Chondrocyte (in vitro differentiated cells): ENCODE measurements at places on chromosomes 12 and 14. TPM values are rescaled to one million over a fixed set of nuclear protein-coding genes. Genes with fewer than 3 reads are reported as not detected.
A peak's percentile ranks its signal among the peaks of the same experiment; 100 is the strongest.

SAV1 gene
- total RNA-seq: 25.1 to 29.6 TPM (median 28.2 TPM) in 3 replicates

MYG1 gene
- 44.1 to 47.0 TPM (median 47.0 TPM) in 3 replicates for total RNA-seq

SEL1L gene
- 169 to 201 TPM (median 194 TPM) in 3 replicates for total RNA-seq

INSM2 gene
- total RNA-seq: not detected in 3 replicates

DNA sequence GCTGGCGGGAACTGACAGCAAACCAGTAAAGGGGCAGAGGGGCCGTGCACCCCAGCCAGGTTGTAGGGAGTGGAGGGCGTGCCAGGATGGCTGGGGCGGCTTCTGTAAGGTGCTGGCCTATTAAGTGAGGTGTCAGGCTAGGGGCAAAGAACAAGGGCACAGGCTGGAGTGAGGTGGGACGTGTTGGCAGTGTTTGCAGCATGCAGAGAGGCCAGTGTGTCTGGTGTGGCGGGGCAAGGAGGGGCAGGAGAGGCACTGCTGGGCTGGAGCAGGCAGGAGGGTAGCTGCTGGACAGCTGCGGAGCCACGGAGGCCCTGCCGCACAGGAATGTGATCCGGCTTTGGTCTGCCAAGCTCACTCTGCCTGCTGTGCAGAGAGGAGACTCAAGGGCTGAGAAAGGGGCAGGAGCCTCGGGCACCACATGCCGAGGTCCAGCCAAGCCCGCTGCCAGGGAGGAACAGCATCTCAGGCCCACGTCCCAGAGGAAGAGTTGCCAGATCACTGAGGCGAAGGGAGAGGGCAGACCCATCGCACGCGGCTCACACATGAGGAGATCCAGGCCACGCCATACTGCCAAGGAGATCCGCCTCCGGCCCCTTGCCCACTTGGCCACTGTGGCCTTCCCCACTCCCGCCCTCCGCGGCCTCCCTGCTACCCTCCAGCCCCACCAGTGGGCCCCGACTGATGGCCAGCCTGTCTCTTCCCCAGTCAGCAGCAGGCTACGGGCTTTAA lies 46.8 kb downstream of the AMN start:
- peak; percentile 87 for DNase-seq

DNA sequence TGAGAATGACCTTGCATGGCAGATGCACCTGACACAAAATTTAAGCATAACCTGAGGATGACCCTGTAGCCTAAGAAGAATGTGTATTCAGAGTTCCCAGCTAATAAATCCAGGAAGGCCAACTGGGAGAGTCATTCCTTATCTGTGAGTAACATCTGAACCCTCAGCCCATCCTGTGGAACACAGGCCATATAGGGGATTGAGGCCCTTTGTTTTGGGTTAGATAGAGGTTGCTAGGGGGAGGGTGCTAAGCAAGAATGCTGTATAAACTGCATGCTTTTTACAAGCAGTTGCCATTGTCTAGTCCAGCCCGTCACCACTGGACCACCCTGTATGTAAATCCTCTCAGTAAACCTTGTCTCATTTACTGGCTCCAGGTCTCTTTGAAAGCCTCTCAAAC lies 77.0 kb downstream of the BICD1 start:
- DNase-seq: no peak

DNA sequence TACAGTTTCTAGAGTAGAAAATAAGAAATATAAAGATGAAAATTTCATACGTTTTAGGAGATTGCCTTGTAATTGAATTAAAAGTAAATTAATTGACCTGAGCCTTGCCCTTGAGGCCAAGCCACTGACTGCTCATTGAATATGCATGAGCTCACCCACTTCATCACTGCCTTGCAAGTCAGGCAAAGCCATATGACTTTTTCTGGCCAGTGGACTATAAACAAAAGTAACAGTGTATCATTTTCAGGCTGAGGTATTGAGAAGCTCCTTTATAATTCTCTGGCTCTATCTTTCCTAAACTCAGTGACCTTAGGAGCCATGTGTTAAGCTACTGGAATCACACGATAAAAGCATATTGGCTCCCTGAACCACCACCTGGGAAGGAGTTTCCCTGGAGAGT lies 369.3 kb downstream of the NUAK1 start:
- no peak for DNase-seq

- DNase-seq: no peak
Measured at GRCh38 chr12:1611803-1612572, 17.0 kb upstream of the WNT5B start.

DNA sequence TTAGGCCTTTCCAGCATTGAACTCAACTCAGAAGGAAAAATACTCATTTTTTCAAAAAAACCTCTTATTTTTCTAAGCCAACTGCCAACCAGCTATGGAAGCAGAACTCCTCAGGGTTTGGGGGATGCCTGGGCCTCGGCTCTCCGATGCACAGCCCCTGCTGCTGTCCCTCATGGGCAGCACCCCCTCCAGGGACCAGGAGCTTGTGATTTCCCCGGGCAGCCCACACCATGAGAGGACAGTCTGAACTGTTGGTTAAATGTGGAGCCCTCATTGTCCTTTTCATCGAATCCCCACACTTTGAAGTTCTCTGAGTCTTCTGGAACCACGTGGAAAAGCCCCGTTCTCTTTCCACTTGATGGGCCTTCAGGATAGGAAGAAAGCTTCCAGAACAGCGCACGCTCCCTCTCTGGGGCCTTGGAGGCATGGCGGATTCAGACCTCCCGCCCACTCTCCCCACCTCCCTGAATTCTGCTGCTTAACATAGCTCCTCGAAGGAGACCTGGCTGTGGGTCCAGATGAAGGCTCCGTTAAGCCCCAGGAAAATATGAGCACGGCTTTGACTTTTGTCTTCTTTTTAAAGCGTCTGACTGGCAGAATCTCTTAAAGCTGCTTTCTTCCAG lies 156.6 kb downstream of the CALM1 start:
- DNase-seq: peak; percentile 63

GRCh38 chr12:94768398-94769046 lies 118.2 kb upstream of the TMCC3 start:
- no peak for DNase-seq

GRCh38 chr12:132054983-132055382 lies 89.1 kb downstream of the DDX51 start:
- no peak for DNase-seq

DNA sequence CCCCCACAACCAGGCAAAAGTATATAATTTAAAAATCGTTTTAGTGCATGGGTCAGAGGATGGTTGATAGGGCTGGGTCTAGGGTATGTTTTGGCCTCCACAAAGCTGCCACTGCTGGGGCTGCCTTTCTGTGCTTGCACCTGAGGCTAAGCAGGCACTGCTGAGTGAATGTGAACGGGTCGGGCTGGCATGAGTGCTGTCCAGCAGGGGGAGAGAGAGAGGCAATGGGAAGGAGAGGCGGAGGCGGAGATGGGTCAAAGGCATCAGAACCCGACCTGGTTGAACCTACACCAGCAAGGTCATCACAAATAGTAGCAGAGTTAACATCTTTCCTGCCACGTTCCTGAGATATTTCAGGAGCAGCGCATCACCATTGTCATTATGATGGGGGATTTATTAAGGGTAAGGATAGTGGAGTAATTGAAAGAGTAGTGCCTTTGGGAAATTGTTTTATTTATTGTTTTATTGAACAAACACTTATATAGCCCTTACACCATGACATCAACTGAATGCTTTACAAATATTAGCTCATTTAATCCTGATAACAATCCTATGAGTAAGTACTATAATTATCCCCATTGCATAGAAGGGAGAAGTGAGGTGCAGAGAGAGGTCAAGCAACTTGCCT lies 5.8 kb upstream of the NRXN3 start:
- no peak for DNase-seq

- DNase-seq: no peak
Measured at GRCh38 chr12:15933751-15934150, 22.6 kb downstream of the DERA start.

- DNase-seq: no peak
Measured at GRCh38 chr12:112239020-112239419, 113.7 kb downstream of the TRAFD1 start.

- DNase-seq: no peak
Measured at GRCh38 chr12:78726854-78727253, 137.7 kb upstream of the SYT1 start.

DNA sequence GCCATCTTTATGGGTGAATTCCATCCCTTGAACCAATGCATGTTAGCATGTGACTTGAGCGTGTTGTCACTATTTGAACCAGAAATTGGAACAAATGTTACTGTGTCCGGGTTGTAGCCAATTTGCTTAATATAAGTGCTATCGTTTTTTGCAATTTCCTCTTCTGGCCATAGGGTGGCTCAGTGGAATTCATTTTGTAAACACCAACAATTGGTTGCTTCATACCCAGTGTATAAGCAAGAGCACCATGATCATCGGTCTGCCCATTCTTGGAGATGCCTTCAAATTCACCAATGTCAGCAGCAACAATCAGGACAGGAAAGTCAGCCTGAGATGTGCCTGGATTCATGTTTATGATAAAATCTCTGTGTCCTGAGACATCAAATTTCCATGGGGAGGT lies 5.0 kb upstream of the NEDD1 start:
- no peak for DNase-seq

DNA sequence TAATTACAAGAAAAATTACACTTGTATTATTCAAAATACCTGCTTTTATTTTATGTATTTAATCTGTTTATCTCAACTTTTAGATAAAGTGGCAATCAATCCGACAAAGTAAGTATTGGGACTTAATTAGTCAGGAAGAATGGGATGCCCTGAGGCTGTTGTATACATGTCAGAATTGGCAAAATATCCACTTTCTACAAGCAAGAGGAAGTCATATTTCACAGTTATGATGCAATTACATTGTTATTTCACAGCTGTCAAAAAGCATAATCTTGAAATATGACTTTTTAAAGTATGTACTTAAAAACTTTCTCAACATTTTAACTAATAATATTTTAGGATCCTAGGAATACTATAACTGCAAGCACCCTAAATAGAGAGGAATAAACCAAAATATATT lies 357.1 kb upstream of the MGAT4C start:
- DNase-seq: no peak

DNA sequence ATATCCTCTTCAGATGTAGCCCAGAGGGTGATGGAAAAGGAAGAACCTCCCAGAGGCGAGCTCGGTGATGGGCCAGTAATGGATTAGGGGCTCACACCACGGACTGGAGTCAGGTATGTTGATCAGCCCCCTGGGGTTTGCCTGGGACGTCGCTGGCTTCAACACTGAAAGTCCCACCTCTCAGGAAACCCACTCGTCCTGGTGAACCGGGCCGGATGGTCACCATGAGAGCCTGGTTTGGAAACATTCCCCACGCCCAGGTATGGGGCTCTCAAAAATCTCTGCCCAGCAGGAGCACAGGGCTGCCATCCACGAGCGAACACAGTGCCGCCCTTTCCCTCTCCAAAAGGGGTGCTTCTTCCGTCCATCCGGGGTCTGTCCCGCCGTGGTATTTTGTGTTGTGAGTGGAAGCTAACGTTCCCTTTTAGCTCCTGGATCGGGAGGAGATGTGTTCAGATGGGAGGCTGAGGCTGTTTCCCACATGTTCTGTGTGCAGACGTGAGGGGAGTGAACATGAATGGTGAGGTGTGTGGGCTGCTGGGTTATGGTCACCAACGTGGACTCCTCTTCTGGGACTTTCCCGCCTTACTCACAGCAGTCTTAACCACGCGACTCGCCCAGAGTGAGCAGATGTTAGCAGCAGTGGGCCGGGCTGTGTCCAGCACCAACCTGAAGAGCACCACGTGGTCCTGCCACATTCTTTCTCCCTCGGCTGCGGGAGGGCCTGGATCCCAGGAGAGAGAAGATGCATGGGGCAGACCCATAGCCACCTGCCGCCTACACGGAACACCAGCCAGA lies 139.2 kb downstream of the KIF26A start:
- DNase-seq: peak; percentile 60
